ENCODE measurements at places on chromosomes 4 and X.

DNA sequence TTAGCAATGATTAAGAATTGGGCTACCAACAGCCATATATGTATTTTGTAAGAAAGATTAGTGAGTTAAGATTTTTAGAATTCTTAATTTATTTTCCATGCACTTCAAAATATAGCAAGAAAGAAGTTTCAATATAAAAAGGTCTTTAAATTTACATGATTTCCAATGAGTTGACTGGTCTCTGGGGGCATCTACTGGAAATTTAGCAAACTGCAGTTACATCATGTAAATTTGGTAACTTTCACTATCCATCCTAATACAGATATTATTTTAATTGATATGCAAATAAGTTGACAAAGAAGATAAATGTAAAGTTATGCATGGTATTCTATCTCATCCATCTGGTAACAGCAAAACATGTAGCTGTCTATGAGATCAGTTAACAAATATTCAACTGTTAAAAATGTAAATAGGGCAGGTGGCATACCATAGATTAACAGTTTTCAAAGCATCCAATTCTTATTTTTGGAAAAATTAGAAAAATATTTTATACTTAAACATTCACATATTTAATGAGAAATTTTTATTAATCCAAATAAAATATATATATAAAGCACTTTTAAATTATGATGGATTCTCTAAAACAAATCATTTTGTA lies 29.1 kb downstream of the TTC29 start:
- DNase-seq, result no peak

GRCh38 chrX:33128048-33128805 lies 83.1 kb downstream of the DMD start:
- DNase-seq, result no peak

DNA sequence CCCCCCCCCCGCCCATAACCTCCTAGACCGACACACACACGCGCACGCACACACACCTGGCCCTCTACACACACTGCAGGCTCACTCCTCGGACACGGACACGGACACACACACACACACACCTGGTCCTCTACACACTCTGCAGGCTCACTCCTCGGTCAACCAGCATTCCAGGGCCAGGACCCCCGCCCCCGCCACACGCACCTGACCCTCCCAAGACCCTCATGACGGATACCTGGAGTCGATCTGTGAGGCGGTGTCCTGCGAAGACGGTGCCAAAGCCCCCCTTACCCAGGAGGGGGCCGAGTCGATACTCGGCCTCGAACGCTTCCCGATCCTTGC lies 552 bp downstream of the PIM2 start:
- no peak for DNase-seq

GRCh38 chr4:20592663-20593062 lies 107.6 kb upstream of the PACRGL start:
- no peak for DNase-seq

DNA sequence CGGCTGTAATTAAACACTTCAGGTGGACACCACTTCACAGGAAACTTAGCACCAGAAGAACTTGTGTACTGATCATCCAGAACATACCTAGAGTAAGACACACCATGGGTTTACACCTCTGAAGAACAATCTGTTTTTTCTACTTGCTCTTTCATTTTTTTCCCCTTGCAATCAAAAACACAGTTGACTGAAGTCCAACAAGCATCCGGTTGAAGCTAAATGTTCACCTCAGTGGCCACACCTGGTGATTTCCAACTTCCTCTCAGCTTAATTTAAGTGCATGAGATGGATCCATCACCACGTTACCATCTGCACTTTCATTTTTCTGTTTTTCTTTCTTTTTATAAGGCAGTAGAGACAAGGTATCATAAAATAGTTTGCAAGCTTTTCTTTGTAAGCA lies 4.9 kb upstream of the TXK start:
- DNase-seq, result no peak

Measured in chondrocyte (in vitro differentiated cells).